Stimulated activated CD4-positive, alpha-beta T cell treated with anti-CD3 and anti-CD28 coated beads, Interleukin-12 subunit alpha, Interleukin-12 subunit beta, amount 100 ng/mL, for 48 hours (primary cell): ENCODE measurements at places on chromosomes 3 and 15.
A peak's percentile ranks its signal among the peaks of the same experiment; 100 is the strongest.

GRCh38 chr15:49734831-49735508 is 114.1 kb downstream of the DTWD1 start:
- DNase-seq = no peak

- no peak for DNase-seq
Measured at GRCh38 chr3:159077860-159078259, 276.0 kb downstream of the MFSD1 start.

- DNase-seq = no peak
Measured at GRCh38 chr3:27462228-27462627, 22.0 kb downstream of the SLC4A7 start.

DNA sequence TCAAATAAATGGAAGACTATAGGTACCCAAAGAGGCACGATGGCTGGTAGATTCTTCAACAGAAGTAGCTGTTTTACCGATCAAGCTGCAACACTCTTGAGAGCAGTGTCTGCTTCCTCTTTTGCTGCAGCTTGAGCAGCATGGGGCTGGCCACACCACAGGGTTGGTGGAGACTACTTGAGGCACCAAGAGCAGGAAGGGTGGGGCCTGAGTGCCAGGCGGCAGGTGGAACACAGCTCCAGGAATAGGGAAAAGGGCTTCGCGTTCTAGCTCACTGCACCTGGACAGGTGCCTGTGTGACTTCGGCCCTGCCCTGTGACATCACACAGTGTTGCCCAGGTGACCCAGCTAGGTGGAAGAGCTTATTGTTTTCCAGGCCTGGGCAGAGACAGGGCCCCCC is at the start of gene CCDC33:
Gene CCDC33, plus strand, starts transcription at position 365 of the 400 bp plus-strand sequence. CDS start 394 bp downstream, outside the sequence.
- no peak for DNase-seq

DNA sequence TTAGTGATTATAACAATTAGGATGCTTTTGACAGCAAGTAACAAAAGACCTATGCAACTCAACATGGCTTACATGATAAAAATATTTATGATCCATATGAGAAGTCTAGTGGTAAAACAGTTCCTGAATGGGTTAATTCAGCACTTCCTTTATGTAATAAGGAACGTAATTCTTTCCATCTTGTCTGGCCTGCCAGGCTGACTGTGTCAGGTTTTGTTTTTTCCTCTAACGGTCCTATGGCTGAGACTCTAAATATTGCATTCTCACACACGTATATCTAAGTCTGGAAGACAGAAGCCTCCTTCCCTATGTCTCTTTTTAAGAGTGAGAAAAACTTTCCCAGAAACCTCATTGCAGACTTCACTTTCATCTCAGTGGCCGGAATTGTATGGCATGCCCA is 50.6 kb downstream of the DUT start:
- no peak for DNase-seq

DNA sequence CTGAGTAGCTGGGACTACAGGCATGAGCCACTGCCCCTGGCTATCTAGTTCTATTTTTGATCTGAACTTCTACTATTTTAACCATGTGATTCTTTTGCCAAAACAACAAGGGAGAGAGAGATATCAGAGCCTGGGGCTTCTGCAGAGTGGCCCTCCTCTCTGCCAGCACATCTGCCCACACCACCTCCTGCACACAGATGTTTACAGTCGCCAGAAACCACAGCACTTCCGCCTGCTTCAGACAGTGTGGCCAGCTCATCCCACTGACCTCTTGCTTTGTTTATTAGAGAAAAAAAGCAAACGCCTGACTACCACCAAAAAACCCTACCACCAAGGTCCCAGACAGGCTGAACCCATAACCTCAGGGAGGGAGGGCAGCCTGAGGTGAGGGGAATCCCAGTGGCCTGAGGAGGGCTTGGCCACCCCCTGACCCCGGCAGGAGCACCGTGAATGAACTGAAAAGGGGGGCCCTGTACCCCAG is 85.9 kb upstream of the ABHD2 start:
- no peak for DNase-seq

- DNase-seq = no peak
Measured at GRCh38 chr3:159472611-159473010, 516.0 kb upstream of the IL12A start.

- DNase-seq = peak; percentile 36
Measured at GRCh38 chr3:49377483-49377882, 19.3 kb upstream of the GPX1 start.

- DNase-seq = no peak
Measured at GRCh38 chr3:194117104-194117845, 18.7 kb upstream of the HES1 start.

DNA sequence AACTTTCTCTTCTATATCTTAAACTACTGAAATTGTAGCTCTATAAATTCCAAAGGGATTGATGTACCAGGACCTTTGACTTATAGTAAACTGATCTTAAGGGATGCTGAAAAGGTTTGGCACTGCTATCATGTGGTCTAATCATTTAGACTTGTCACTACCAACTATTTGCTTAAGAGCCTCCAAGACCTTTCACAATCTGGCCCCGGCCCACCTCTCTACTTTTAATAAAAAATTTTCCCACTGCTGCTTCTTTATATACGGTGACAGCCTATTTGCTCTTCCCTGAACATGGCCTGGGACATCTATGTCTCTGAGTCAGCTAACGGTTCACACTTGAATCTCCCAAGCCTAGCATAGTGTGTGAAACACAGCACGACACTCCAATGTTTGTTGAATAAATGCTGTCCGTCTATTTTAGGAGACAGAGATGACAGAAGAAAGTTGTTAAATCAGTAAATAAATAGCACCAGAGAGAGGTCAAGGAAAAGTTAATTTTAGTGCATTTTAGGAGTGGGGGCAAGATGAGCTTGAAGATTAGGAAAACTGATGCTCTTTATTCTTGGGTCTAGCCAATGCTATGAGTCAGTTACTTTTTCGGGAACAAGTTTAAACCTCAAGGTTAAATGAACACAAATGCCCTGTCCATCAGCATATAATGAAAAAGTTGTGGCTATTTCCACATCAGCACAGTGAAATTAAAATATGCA is 212.9 kb downstream of the TIGIT start:
- DNase-seq = no peak

DNA sequence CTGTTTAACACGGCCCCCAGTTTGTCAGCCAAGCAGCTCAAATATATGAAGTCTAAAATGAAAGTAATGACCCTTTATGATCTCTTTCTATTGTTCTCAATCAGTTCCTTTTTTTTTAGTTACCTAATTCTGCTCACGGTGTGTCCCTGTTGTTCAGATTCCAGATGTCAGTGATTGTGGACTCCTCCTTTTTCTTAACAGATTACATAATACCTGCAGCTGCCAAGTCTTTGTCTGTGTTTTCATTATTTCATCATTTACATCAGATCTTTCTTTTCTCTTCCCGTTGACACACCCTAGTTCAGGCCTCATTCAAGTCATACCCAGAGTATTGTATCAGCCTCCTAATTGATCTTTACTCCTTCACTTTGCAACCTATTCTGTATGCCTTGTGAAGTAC is 56.1 kb upstream of the SKIL start:
- no peak for DNase-seq

DNA sequence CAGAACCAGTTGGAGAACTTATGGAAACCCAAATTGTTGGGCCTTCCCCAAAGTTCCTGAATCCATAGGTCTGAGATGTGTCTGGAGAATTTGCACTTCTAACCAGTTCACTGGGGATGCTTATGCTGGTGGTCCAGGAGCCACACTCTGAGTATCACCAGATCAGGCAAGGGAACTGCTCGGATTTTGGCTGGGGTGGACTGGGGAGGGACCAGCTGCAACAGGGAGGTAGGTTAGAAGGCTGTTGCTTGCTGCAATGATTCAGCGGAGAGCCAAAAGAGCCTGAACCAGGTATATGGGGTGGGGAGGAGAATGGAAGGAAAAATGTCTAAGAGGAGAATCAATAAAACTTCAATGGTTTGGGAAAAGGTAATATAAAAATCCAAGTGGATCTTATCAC is 45.9 kb upstream of the EPHB1 start:
- no peak for DNase-seq

GRCh38 chr3:16516695-16517481 is 3.4 kb upstream of the RFTN1 start:
- no peak for DNase-seq

GRCh38 chr15:65189102-65189740 is 4.1 kb upstream of the CLPX start:
- no peak for DNase-seq
